ENCODE measurements at places on chromosomes 6 and 20.

DNA sequence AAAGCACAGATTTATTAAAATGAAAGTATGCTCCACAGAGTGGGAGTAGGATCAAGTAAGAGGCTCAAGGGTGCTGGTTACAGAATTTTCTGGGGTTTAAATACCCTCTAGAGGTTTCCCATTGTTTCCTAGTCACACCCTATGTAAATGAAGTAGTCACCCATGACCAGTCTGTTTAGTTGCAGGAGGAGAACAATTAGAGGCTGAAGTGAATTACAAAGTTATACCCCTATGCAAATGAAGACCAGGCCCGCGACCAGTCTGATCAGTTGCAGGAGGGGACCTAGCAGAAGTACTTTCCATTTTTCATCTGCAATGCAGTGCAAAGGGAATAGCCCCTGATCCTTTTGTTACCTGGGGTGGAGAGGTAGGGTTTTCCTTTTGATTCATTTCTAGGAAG is 11.8 kb upstream of the FILIP1 start:
- DNase-seq: no peak

DNA sequence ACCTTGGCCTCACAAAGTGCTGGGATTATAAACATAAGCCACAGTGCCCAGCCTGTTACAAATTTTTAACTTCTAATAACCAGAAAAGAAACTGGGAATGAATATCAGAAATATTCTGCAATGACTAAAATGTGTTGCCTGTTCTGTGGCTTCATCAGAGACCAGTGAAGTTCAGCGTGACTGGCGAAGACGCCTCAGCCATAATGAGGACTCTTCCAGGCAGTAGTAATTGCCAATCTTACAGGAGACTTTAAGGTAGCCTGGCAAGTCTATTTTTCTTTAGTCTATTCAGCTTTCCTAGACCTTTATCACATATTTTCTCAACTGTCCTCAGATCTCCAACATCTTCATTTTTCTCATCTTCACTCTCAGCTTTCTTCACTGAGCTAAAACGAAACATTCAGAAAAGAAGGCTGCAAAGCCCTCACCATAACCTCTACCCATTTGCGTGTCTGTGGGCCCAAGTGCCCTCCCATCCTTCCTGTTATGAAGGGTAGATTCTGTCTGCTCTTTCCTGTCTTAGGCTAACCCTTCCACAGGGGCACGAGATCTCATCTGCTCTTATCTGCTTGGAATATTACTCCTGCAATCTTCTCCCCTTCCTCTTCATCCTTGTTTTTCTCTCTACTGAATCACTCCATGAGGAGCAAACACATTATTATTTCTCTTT is 42.0 kb upstream of the OLIG3 start:
- no peak for DNase-seq

GRCh38 chr6:3823671-3824070 is 25.5 kb upstream of the FAM50B start:
- no peak for DNase-seq

DNA sequence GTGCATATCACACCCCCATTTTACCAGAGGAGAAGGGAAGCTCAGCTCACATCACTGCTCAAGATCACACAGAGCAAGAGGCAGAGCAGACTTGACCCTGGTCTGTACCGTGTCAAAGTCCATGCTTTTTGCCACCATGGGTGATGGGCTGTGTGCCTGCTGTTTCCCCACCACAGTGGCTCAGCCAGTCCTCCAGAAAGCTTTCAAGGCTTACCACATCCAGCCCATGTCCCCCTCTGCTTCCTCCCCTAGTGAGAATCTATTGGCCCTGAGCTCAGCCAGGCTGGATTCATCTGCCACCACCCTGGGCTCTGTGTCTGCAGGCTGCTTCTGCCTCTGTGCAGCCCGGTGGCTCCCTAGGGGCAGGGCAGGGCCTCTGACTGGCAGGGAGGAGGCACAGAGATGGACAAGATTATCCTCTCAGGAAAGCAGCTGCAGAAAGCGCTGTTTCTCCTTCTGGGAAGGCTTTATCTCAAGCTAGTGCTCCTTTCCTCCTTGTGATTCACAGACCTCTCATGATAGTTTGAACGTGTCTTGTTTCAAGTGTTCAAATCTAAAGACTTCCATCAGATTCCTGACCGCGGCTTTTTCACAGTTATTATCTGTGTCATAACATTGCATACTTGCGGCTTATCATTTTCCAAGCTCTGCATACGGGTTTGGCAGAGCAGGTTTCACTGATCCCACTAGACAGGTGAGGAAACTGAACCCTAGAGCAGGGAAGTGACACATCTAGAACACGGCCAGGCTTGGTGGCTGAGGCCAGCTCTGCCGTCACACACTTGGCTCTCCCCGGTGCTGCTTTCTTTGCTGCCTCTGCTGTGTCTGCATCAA is 37.4 kb downstream of the VEGFA start:
- DNase-seq: no peak

GRCh38 chr20:24773751-24774201 is 175.3 kb upstream of the CST7 start:
- peak; percentile 8 for DNase-seq

GRCh38 chr6:21188505-21189223 is 404.9 kb upstream of the SOX4 start:
- no peak for DNase-seq

DNA sequence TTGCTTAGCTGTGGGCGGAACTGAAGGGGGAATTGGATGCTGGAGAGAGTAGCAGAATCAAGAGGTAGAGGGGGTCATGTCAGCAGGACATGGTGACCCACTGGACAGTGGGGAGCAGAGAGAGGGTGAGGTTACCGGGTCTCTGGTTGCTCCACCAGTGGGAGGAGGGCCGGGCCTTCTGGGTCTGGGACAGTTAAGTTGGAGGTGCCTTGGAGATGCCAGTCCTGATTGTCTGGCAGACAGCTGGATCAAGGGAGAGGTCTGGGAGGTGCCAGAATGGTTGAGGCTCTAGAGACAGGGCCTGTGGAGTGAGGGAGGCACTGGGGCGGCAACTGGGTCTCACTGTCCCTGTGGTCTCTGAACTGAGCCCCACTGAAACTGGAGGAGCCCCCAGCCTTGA is 24.6 kb downstream of the MANBAL start:
- DNase-seq: no peak

DNA sequence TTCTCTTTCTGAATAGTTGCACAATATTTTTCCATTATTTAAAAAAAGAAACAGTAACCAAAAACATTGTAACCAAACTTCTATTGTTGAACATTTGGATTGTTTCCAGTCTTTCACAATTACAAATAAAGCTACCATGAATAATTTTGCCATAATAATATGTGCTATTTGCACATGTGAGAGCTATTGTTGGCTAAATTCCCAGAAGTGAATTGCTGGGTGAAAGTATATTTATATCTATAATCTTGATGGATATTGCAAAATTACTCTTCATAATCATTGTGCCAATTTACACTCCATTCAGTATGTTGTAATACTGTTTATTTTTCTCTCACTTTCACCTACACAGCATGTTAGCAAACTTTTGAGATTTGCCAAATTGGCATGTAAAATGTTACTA is 36.6 kb upstream of the SLC22A16 start:
- DNase-seq: no peak

GRCh38 chr6:134464690-134465411 is 146.9 kb upstream of the SGK1 start:
- DNase-seq: no peak

- DNase-seq: no peak
Measured at GRCh38 chr6:108421366-108421765, 126.5 kb downstream of the AFG1L start.

DNA sequence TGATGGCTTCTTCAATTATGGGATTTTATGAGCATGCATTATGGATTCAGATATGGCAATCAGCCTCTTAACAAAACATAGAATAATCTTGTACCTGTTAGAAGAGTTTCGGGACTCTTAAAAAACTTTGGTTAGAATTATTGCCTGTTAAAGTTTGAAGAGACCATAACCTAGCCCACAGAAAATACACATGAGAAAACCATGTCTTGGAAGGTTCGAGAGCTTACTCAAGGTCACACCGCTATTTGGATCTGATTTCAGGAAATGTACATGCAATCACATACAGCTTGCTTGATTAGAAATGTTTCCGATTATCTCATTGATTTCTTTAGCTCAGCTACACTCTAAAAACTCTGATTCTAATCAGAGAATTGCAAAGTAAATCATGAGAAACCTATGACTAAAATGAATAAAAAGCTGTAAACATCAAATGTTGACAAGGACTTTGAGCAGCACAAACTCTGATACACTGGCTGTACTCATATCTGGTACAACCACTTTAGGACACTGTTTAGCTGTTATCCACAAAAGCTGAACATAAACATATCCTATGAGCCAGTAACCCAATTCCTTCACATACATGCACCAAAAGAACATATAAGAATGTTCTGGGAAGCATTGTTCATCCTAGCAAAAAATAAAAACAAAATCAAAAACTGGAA is 16.3 kb downstream of the STX7 start:
- DNase-seq: no peak

DNA sequence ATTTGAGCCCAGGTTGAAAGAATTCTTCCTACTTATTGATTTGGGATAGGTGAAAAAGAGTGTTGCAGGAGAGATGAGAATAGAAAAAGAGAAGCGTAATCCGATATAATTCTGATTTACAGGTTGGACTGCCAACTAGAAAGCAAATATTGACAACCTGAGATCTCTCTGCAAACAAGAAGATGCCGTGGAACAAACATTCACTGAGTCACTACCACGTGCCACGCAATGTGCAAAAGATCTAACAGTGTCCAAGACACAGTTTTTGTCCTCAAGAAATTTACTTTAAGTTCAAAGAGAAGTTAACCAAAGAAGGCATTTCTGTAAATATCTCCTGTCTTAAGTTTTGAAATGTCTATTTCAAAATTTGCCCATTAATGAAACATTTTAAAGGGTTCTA is 578.0 kb upstream of the ARID1B start:
- DNase-seq: no peak

DNA sequence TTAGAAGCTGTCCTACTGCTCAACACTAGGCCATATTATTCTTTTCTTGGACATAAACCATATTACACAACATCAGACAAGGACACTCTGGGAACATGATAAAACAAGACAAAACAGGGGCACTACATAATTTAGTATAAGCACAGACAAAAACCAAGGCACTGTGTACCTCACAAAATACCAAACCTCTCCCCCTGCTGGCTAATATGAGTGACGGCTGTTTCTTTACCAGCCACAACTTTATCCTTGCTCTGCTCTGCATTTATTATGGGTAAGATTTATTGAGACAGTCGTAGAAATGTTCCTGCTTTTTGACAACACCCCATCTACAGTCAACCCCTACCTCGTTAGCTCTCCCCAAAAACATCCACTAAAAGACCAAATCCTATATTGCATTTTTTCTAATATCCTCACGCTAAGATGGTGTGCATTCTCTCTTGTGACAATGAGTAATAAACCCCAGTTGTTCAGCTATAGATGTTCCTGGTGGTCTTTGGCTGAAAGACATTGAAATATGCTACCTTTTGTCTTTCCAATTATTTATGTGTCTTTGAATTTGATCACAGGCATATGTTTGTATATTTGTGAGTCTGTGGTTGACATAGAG is 23.8 kb upstream of the POLR1H start:
- DNase-seq: no peak

- peak; percentile 51 for DNase-seq
Measured at GRCh38 chr6:119348096-119348747, 1.3 kb downstream of the MAN1A1 start.

DNA sequence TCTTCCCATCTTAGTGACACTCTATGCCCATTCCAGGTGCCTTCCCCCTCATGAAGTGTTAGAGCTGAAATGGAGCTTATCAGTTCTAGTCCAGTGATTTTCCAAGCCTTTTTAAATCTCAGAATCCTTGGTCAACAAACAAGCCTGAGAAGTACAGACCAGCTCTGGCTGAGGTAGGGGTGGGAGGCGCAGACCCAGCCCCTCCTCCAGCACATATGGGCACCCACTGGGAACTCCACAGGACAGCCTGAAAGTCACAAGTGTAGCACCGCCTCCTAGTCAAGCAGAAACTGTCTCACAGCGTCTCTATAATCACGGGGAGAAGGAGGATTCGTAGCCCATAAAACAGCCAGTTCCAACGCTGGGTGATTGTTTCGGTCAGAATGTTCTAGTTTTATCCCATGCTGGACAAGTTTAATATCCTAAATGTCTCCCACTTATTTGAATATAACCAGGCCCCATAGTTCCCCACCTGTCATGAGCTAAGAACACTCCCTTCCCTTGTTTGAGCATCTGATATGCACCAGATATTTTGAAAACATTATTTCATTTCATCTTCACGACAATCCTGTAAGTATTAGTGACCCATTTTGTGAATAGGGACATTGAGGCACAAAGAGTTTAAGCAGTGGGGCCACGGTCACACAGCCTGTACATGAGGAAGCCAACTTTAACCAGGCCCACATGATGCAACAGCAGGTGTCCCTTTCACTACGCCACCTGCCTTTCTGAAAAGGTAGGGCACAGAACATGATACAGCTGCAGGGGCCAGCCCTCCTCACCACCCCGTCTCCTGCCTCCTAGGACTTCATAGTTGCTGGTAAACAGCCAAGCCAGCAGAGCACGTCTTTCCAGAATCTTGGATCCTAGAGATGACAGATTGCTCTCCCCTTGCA is 40.1 kb downstream of the TRAF3IP2 start:
- peak; percentile 16 for DNase-seq

GRCh38 chr20:24699321-24700165 is 230.1 kb downstream of the SYNDIG1 start:
- no peak for DNase-seq

DNA sequence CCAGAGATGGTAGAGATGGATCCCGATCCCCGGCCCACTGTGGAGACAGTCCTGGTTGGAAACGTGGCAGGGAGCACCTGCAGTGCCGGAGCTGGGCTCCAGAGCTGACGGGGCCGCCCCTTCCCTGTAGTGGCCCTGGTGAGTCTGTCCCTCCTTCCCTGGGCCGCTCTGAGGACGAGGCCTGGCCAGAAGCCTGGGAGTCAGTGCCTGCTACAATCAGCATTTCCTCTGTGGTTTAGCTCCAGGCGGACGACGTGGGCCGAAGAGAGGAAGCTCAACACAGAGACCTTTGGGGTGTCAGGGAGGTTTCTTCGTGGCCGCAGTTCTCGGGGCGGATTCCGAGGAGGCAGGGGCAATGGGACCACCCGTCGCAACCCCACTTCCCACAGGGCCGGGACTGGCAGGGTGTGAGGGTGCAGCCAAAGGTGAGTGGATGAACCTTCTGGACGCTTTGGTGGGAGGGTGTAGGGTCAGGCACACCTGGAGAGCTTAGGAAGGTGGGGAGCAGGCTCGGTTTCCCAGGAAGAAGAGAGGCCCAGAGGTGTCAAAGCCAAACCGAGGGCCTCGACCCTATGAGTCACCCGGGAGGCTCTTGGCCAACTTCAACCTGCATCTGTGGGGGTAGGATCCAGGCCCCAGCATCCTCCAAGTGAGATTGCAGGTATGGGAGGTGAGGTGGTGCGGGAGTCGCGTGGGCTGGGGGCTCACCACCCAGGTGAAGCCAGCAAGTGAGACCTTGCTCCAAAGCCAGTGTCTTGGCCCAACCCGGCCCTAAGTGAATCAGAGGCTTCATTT is 9.9 kb downstream of the PSMA7 start:
- no peak for DNase-seq

GRCh38 chr6:75612434-75612833 is 10.8 kb downstream of the SENP6 start:
- DNase-seq: no peak

- DNase-seq: no peak
Measured at GRCh38 chr20:49989234-49990065, 6.7 kb downstream of the SNAI1 start.

- DNase-seq: no peak
Measured at GRCh38 chr6:4084444-4085331, 5.8 kb upstream of the FAM217A start.
